Astrocyte of the hippocampus (primary cell): ENCODE measurements at places on chromosomes 16 and 17.

DNA sequence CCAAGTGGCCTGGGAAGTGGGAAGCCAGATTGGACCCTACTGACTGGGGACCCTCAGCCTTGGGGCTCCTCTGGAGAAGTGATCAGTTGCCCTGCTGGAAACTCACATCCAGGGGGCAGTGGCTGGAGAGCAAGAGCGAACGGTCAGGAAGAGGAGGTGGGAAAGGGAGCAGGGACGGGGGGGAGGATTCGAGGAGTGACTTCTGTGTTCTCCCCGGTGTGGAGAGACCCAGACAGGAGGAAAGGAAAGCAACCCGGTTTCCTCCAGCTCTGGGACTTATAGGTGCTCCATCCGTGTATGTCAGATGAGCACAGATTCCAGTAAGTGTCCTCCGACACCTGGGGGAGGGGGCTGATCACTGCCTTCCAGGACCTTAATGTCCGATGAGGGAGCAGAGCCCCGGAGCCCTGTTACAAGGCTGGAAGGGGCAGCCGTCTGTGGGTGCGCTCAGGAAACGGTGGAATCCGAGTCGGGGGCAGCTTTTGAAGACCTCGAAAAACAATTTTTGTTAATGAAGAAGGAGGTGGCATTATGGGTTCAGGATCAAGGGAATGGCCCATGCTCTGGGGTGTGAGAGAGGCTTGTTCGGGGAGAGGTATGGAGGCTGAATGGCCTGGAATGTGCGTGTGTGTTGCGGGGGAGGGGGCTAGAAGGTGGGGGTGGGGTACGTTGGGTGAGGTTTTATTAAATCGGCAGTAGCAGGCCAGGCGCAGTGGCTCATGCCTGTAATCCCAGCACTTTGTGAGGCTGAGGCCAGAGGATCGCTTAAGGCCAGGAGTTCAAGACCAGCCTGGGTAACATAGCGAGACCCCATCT is 34.8 kb upstream of the NDRG4 start:
- DNase-seq = peak; percentile 29

- no peak for DNase-seq
These were observed 41.5 kb downstream of the RPTOR start for GRCh38 chr17:80585890-80586845.

DNA sequence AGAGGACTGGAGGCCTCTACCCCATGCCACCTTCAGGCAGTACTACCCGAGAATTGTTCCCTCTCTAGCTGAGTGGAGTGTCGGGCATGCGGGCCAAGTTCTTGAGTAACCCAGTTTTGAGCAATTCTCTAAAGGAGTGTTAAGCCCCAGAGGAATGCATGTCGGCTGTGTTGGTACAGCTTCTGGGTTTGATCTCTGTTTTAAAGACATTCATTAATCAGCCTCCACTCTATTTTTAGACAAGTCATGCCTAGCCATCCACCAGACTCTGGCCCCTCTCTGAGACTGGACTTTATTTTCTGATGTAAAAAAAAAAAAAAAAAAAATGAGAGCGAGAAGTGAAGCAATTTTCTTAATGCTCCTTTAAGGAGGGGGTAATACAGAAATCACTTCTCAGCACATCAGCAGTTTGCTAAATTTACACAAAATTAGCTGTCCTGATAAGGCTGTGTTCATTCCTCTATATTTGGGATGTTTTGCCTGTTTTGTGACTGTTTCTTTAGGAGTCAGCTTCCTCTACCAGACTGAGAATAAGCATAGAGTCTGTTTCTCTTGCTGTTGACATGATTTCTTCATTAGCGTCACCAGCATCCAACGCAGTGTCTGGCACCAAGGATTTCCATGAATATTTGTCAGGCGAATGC is 88.7 kb downstream of the AXIN2 start:
- peak; percentile 58 for DNase-seq

GRCh38 chr16:1102921-1103635 is 7.0 kb upstream of the C1QTNF8 start:
- DNase-seq = peak; percentile 71
